ENCODE measurements at places on chromosomes 11 and 22.
A peak's percentile ranks its signal among the peaks of the same experiment; 100 is the strongest.

DNA sequence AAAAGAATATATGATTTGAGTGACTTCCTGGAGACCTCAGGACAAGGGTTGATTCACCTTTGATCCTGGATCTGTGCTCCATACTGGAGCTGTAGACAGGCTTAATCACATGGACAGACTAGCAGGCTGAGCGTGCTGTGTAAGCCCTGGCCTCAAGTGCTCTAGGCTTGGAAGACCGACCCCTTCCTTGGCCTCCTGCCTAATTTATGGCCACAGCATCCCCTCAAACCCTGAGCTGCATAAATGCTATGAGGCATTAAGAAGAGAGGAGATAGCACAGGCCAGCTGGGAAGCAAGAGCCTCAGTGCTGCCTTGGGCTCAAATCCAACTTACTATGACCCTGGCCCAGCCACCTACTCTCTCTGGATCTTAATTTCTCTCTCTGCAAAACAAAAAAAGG, 385.1 kb downstream of the BUD13 start:
- no peak overlapping the region for H3K27ac ChIP-seq
- peaks cover 29% of the 10 kb centered on the region for H3K4me1 ChIP-seq
- H3K36me3 ChIP-seq: no peaks in the 10 kb centered on the region
- no peak for DNase-seq
- H3K27me3 ChIP-seq: no peaks in the 10 kb centered on the region

- 0 out of 2 replicates have a peak, but pooled peaks cover 2% of the 10 kb centered on the region for H3K36me3 ChIP-seq
- no peak for DNase-seq
- no peak overlapping the region for H3K4me3 ChIP-seq
- H3K27ac ChIP-seq: no peak overlapping the region
Measured at GRCh38 chr11:3905080-3905953, 49.9 kb downstream of the STIM1 start.

DNA sequence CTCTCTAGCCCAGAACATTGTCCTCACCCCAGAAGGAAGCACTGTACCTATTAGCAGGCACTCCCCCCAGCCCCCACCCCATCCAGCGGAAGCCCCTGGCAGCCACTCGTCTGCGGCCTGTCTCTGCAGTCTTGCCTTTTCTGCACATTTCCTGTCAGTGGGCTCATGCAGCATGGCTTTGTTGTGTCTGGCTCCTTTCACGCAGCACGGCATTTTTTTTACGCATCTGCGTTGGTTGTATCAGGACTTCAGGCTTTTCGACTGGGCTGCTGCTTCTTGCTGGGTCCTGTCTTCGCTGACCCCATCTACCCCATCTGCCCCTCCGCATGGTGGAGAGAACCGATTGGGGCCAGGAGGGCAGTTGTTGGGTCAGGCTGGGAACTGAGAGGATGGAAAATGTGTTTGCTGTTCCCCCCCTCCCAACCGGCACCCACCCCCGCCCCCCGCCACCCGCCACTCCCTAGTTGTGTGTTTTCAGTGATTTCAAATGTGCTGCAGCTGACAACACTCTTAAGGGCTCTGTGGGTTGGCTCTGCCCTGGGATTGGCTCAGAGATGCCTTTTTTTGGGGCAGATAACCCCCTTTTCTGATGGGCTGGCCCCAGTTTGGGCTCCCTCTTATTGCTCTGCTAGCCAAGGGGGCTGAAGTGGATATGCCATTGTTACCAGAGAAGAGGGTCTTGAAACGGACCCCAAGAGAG, 110.0 kb downstream of the KIAA1671 start:
- H3K27ac ChIP-seq: peak overlapping the region; percentile 95
- H3K4me3 ChIP-seq: no peak overlapping the region

DNA sequence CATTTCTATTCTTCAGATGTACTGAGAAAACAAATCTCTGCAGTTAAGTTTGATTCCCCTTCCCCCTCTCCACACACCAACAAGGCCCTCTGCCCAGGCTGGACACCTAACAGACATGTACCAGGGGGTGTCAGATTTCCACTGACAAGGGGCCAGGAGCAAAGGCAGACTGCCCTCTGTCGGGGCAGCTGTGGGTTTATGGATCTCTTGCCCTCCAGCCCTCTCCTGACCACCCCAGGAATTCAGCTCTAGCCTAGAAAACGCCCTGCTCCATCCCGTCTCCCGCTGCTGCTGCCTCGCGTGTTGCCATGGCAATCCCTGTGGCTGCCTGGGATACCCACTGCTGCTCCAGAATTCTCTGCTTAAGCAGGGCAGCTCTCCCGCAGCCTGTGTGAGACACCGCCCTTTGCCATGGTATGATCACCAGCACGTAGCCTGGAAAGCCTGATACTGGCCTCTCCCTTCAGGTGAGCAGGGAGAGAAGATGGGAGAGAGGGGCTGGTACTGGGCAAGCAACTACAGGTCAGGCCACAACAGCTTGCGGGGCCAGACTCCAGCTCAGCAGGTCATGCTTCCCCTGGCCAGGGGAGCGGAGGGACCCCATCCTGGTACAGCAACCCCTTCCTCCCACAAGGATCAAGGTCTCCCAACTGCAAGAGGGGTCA, 41.6 kb downstream of the BUD13 start:
- peak; percentile 61 for DNase-seq
- no peaks in the 10 kb centered on the region for H3K36me3 ChIP-seq
- H3K4me3 ChIP-seq: no peak overlapping the region
- no peaks in the 10 kb centered on the region for H3K27me3 ChIP-seq
- H3K4me1 ChIP-seq: peaks cover 39% of the 10 kb centered on the region

GRCh38 chr22:37275622-37276021, 6.7 kb upstream of the CYTH4 start:
- H3K4me3 ChIP-seq: no peak overlapping the region
- no peaks in the 10 kb centered on the region for H3K4me1 ChIP-seq
- no peaks in the 10 kb centered on the region for H3K27me3 ChIP-seq
- H3K27ac ChIP-seq: no peak overlapping the region

Data from WTC11 (cell line).